ENCODE measurements at places on chromosomes 13 and 19.

DNA sequence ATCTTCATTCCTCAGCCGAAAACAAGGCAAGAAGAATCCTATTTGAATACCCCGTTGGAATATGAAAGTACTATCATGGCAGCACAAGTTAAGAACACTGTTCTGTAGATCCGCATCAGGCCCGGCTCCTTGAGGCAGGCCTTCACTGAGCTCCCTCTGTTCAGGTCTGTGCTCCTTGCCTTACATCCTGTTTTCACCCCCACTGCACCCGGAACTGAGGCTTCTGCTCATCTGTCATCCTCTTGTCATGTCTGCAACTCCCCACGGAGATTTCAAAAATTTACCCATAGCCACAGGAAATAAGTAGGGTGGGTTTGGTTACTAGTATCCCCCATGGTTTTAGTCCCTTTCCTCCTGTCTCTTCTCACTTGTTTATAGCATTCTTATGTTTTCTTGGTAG, 861.9 kb downstream of the GPC5 start:
- DNase-seq, result no peak

GRCh38 chr13:83024955-83025594, 857.2 kb downstream of the SLITRK1 start:
- no peak for DNase-seq

DNA sequence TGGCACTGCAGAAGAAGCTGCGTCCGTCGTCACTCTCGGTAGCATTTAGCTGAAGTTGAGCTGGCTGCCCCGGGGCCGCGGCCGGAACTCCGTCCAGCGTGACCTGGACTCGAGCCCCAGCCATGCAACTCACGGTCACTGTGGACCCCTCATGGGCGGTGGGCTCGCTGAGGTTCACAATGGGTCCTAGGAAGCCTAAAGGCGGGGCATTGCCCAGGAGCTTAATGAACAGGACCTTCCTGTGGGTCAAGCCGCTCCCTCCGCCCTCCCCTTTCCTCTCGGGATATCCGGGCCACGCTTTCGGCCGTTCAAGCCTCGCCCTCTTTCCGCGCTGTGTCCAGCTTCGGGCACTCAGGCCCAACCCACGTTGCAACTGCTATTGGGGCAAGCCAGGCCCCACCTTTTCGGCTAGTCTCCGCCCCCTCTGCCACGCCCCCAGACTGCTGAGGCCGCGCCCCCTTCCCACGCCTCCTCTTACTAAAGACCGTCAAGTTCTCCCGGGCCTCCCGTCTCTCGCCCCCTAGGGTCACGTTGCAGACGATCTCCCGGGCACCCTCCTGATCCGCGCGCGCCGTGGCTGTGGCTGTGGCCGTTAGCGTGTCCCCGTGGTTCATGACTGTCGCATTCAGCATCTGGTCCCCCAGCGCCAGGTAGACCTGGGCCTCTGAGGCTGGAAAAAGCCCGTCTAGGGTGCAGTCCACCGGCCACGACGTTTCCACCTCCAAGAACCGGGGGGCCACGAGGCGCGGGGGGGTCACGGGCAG, 1.4 kb upstream of the RAVER1 start:
- DNase-seq, result no peak

GRCh38 chr19:34888091-34888490, 38.6 kb upstream of the ZNF30 start:
- no peak for DNase-seq

GRCh38 chr19:28631961-28632360, 581.0 kb downstream of the UQCRFS1 start:
- no peak for DNase-seq

DNA sequence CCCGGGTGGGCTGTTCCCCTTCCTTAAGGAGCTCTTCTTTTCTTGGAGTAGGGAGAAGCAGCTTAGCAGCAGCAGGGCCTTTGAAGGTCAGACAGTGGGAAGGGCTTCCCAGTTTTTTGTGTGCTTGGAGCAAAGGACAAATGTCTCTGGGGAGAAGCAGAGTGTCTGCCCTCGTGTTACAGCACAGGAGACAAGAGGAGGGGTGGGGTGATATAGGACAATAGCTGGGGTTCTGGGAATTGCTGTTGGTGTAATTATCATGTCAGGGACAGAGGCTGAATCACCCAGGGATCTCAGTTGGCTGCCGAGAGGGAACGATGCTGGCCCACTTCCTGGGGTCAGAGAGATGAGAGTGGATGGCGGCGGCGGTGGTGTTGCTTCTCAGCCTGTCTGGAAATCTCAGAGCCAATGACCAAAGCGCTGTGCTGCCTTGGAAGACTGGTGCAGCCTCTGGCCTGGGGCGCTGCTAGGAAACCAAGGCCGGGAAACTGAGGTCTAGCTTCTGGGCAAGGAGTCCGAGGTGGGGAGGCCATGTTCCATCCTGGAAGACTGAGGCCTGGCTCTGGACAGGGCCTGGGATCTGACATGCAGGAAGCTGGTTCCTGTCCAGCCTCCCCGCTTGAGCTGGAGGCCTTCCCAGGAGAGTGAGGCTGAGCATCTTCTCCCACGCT, 1.2 kb downstream of the INAFM1 start:
- no peak for DNase-seq

DNA sequence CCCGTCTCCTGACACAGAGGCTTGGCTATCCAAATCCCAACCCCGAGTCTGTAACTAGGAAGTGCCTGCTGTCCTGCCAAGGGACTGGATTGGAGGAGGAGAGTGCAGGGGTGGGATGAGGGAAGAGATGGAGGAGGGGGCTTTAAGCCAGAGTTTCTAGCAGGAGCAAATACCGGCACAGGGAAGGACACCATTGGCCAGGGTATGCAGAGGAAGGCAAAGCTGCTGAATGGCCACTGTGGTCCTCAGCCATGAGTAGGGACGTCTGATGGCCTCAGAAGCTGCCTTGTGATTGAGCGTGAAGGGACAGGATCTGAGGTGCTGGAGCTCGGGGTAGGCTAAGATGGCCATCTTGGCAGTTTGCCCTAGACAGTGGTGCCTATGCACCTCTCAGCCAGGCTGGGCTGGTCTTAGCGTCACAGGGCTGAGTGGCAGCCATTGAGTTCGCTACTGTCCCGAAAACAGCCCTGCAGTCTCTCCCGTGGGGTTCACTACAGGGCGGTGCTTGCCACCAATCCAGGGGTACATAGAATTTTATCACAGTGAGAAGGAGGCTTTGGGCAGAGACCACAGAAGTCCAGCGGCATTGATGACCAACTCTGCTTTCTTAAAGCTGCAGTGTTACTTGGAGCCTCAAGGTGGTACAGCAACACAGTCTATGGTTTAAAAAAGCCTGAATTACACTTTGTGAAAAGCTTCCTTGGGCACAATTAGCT, 61.8 kb downstream of the AKAP11 start:
- peak; percentile 44 for DNase-seq

GRCh38 chr19:5996623-5997320, 18.8 kb upstream of the RANBP3 start:
- no peak for DNase-seq

DNA sequence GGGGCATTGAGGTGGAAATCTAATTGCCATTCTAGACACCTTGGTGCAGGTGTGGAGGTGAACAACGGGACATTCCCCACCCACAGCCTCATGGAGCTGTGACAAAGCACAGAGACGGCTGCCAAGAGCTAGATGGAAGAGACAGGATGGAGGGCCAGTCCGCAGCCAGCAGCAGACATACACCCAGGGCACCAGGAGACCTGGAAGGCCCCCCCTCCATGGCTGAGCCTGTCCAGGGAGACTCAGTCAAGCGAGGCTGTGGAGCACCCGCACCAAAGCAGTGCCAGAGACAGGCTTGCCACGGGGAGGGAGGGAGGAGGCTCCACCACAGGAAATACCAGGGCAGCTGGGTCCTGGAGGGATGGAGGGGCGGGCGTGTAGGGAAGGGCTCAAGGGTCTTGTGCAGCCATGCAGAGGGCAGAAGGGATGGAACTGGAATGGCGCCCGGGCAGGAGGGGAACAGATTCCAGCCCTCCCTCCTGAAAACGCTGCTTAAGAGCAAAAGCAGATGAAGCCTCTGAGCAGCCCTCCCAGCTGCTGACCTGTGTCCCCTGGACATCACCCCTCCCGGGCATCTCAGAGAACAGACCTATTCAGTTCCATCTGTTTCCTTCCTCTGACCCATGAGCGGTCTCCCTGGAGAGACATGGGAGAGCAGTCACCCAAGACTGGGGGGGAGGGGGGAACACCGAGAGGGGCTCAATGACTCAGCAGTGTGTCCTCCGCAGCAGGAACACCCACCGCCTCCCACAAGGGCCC, 14.4 kb downstream of the EPS15L1 start:
- DNase-seq, result no peak

DNA sequence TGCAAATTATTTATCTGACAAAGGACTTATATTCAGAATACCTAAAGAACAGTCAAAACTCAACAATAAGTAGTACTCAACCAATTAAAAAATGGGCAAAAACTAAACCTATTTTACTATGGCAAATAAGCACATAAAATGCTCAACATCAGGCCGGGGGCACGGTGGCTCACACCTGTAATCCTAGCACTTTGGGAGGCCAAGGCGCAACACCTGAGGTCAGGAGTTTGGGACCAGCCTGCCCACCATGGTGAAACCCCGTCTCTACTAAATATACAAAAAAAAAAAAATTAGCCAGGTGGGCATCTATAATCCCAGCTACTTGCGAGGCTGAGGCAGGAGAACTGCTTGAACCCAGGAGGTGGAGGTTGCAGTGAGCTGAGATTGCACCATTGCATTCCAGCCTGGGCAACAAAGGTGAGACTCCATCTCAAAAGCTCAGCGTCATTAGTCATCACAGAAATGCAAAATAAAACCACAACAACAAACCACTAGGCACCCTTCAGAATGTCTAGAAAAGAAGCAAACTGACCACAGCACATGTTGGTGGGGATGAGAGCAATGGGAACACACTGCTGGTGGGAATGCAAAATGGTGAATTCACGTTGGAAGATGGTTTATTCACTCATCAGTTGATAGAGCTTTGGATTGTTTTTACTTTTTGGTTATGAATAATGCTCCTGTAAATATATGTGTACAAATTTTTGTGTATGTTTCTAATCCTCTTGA, 180.6 kb upstream of the SOX1 start:
- DNase-seq, result no peak

DNA sequence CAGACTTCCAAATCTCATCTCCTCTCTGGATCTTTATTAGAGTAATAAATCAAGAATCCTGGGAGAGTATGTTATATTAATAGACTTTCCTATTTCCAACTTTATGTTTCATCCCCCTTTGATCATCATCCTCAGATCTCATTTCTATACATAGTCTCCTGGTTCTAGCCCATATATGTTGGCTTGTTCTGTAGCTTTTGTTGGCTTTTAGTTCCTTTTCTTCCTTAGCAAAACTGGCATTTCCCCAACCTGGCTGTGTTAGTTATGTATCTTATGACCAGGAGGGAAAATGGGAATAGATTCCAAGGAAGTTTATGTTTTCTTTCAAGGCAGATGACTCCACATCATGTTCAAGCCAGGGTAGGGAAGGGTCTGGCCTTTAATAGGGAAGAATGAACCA, 2464.5 kb downstream of the PCDH9 start:
- DNase-seq, result no peak

DNA sequence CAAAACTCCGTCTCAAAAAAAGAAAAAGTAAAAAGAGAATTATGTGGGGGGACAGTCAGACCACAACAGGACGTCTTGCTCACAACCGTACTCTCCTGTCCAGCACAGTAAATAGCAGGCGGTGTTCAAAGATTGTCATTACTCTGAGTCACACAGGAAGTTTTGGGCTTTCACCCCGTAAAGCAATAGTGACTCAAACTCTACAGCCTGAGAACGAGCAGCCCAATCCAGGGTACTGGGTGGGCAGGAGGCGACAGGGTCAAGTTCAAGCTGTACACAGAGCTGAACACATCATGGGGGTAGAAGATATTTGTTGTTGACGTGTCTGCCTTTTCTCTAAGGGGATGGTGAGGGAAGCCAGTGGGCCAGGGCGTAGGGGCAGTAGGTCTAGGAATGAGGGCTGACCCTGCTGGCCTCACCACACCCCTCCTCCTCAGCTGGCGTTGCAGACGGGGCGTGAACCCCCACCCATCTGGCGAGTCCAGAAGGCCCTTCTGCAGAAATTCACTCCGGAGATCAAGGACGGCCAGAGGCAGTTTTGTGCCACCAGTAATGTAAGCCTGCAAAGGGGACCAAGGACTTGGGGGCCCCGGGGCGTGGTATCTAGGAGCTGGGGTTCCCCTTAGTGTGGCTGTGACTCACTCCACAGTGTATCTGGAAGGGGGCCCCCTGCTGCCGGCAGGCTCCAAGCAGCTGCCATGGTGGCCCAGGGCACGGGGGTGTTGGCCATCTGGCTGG, 23.3 kb downstream of the PRR12 start:
- no peak for DNase-seq

DNA sequence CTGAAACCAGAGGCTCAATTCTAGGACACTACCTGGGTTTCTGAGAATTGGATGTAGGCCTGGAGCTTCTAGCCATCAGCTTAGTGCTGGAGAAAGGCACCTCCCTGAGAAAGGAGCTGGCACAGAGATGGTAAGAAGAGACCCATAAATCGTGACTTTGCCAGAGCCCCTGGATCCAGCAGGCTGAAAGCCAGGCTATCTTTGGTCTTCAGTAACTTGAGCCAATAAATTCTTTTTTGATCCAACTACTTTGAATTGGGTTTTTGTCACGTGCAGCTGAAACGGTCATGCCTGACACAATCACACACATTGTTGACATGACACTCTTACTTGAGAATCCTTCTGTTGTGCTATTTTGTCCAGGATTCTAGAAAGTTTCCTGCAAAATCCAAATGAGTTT, 103.4 kb downstream of the LHFPL6 start:
- DNase-seq, result no peak

GRCh38 chr19:15577184-15577771, 37.7 kb upstream of the CYP4F8 start:
- no peak for DNase-seq

DNA sequence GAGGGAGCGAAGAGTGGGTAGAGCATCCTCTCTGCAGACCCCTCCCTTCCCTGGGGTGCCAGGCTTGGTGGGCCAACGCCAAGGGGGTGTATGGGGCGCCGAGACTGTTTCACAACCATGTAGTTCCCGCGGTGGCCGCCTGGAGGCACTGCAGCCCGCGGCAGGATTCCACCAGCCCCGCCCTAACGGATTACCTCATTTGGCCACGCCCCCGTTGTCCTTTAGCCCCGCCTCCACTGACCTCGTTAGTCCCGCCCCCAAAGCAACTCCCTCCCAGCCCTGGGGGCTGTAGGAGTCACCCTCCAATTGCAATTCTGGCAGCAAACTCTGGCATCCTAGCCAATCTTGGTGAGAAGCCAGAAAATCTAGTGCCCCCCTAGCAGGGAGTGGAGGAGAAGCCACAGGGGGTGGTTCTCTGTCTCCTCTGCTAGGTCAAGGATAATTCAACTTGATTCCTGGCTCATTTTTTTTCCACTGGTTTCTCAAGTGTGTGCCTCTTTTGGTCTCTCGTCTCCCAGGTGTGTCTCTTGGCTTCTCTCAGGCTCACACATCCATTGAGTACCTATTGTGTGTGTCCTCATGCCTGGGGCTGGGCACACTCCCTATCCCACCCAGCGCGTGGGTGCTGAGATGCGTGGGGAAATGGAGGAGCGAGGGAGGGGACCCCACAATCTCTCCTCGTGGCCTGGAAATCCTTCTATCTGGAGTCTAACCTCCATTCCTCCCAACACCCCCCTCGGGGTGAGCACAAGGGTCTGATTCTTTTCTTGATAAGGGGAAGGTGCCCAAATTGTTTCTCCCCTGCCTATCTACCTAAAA, 2.0 kb downstream of the OLFM2 start:
- DNase-seq, result peak; percentile 20

GRCh38 chr19:35852029-35852780, at the start of gene NPHS1:
Gene NPHS1 (minus strand): TSS chr19:35852504. CDS start chr19:35851837, 667 bp downstream.
- DNase-seq, result no peak

GRCh38 chr13:26742691-26743358, 17.8 kb downstream of the GPR12 start:
- DNase-seq, result no peak

GRCh38 chr13:20106742-20107141, 54.1 kb downstream of the GJA3 start:
- no peak for DNase-seq

Measured in thymus (tissue), 14 donors.